Hepatocyte (in vitro differentiated cells): ENCODE measurements at places on chromosomes 6 and 20.

- DNase-seq = no peak
Measured at GRCh38 chr6:134850721-134851305, 99.1 kb downstream of the ALDH8A1 start.

- peak; percentile 82 for DNase-seq
Measured at GRCh38 chr6:85482905-85483700, 33.2 kb downstream of the NT5E start.

DNA sequence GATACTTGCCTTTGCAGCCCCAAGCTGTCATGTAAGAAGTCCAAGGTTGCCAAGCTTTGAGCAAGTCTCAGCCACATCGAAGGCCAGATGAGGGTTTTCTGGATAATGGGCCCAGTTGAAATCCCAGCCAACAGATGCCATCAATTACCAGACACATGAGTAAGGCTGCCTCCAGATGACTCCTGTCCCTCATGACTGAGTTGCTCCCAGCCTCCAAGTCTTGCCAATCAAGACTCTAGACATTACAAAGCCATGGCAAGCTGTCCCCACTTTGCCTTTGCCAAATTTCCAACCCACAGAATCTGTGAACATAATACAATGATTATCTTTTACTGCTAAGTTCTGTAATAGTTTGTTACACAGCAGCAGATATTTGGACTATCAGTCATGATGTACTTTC lies 76.8 kb upstream of the ARMC2 start:
- no peak for DNase-seq

DNA sequence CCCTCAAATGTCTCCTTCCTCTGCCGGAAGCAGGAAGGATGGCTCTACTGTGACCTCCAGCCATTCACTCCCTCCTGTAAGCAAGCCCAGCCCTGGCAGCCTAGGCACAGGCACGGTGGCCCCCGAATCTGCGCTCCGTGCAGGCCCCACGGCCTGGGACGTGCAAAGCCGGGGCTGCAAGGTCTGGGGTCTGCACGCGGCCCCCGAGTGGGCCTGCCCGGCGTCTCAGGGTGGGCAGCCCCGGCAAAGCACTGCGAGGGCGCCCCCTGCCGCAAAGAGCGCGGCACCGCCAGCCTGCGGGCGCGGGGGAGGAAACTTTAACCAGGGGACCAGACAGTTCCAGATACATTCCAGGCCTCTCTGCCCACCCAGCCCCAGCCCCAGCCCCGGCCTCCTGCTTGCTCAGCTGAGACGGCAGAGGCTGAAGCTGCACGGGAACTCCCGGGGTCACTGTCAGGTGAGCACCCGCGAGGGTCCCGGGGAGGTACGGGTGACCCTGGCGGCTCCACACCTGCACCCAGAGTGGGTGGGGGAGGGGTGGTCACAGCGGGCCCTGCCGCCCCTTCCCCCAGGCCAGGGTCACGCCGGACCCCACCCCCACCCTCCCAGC lies 98.8 kb downstream of the ASXL1 start:
- peak; percentile 90 for DNase-seq

- peak; percentile 62 for DNase-seq
Measured at GRCh38 chr20:32480371-32481241, 104.5 kb downstream of the NOL4L start.

DNA sequence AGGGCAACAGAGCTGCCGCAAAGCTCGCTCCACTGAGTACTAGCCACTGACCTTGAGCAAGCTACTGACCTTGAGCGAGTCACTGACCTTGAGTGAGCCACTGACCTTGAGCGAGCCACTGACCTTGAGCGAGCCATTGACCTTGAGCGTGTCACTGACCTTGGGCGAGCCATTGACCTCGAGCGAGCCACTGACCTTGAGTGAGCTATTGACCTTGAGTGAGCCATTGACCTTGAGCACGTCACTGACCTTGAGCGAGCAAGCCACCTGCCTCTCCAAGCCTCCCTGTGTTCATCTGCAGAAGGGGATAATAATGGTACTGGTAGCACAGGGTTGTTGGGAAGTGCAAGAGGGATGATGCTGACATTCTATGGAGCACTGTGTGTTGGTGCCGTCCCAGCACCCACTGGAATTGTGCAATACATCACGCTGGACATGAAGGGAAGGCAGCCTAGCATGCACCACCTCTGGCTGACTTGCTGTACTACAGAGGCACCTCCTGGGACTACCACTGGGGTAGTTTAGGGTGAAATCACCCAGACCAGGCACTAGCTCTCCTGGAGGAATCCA lies 60.2 kb downstream of the CTCFL start:
- peak; percentile 25 for DNase-seq

DNA sequence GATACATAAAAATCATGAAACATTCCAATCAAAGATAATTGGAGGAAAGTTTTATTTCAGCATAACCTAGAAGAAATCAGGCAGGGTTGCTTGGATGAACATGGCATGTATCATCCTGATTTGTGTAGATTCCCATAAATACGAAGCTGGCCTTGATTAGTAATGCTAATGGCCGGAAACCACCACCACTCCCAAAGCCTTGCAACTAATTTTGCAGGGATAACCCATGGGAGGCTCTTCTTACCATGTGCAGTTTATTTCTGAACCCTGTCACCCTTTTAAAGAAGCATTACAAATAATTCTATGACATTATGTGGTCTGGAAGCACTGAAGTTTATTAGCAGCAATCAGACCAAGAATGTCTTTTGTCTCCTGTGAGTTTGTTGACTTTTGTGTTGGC lies 80.8 kb downstream of the AIG1 start:
- DNase-seq = peak; percentile 16

DNA sequence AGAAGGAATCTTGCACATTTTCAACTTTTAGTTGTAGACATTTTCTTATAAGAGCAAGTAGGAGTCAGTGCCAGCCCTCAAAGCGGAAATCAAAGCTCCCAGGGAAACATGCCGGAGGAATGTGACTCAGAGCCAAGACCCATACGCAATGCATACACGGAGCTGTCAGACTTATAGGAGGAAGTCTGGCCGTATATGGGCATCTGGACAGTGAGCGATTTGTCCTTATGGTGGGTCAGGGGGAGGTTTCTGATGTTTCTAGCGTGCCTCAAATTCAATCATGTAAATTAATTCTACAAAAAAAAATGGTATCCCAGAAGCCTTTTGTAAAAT lies 3.6 kb upstream of the CCN2 start:
- peak; percentile 84 for DNase-seq

- DNase-seq = no peak
Measured at GRCh38 chr20:5716953-5717352, 33.2 kb upstream of the SHLD1 start.

DNA sequence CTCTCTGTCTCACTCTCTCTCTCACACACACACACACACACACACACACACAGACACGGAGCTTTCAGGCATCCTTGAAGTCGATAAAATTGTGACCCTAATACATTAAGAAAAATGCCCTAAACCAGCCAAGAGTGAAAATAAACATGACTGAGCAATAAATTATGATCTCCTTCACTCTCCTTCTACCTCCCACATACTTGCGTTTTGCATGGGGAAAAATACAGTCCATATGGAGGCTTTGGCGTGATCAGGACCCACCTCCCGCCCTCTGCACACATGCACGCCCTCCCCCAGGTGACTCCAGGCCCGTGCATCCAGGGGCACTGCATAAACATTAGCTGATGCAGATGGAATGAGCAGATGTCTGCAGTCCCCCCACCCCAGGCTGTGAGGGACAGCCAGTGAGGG lies 114.2 kb upstream of the JARID2 start:
- peak; percentile 8 for DNase-seq

DNA sequence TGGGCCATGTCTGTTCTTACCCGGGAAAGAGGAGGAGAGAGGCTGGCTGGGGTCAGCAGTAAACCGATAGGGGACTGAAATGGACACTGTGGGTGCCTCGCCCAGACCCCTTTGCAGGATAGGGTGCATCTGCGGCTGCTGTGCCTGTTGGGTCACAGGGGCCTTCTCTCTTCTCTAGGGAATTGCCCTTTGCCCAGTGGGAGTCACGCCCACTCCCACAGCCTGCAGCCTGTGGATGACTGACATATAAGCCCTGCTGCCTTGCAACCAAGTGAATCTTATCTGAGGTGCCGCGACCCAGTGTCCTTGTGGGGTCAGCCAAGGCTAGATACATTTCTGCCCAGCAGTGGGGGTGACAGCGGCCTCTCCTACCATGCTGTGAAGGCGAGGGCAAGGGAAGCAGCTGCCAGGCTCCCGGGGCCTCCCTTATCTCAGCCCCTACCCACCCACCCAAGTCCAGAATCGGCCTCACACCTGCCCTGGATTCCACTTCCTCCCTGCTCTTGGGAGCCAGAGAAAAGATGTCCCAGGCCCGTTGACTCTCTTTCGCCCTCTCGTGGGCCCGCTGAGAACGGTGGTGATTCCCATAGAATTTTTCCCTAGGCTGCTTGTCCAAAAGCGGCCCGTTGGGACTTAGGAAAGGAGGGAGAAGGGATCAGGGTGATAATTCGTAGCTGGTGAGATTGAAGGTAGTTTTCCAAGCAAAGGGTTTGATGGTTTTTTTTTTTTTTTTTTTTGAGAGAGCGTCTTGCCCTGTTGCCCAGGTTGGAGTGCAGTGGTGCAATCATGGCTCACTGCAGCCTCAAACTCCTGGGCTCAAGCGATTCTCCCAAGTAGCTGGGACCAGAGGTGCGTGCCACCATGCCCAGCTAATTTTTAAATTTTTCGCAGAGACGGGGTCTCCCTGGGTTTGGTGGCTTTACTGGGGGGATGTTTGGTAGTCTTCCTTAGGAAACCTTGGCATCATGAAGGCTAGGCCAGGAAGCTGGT lies 76.4 kb upstream of the RNF24 start:
- peak; percentile 74 for DNase-seq

- DNase-seq = no peak
Measured at GRCh38 chr6:106748547-106749207, 119.3 kb downstream of the QRSL1 start.

DNA sequence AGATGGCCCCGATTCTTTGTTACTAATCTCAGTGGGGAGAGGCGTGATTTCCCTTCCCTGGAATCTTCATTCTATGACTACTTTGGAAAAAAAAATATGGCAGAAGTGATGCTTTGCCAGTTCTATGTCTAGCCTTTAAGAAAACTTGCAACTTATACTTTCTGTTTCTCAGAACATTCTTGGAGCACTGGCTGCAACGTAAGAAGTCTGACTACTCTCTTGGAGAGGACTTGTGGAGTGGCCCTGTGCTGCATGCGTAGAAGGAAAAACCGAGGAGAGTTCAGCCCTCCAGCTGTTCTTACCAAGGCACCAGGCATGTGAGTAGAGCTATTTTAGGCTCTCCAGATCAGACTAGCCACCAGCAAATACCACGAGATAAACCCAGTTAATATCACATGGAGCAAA lies 77.6 kb upstream of the STXBP5 start:
- no peak for DNase-seq

- no peak for DNase-seq
Measured at GRCh38 chr6:56790414-56790813, 147.7 kb upstream of the DST start.

DNA sequence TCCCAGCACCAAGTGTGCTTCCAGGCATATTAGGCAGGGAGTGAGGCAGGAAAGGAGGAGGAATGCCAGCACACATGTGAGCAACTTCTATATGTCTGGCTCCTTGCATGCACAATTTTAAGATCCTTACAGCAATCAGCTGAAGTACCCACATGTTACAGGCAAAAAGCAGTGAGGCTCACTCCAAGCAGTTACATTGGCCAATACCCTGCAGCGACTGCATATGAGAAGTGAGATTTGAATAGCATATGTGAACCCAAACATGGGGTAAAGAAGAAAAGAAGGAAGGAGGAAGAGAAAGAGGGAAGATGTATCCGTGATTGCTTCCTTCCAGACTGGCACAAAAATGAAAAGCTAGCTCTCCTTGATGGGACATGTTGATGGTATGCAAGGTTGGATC lies 193.6 kb downstream of the PTPRT start:
- no peak for DNase-seq

DNA sequence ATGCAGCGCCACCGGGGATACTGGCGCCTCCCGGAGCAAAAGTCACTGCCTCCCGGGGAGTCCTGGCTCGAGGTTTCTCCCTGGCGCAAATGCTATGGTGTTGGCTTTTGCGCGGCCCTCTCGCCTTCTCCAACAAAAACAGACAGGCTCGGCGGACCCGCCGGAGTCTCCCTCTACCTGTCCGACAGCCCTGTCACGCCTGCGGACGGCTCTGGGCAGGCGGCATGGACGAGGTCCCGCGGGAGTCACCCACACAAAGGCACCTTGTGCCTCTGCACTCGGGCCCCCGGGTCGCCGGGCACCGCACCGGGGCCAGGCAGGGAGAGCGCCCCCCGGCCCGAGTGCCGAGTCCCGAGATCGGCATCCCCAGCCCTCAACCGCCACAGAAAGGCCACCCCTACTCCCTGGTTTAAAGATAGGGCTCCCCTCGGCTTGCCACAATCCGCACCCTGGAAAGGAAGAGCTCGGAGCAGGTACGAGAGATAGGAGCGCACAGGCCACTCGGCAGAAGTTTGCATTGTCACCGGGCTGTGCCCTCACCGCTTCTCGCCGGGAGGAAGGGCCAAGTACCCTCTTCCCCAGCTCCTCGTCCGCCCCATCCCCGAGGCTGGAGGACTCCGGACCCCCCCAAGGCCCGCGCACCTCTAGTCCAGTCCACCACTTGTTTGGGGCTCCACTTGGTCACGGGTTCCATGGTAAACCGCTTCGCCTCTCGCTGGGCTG lies 903 bp downstream of the CNKSR3 start:
- peak; percentile 56 for DNase-seq

GRCh38 chr6:158502263-158502950 lies 57.5 kb upstream of the TMEM181 start:
- no peak for DNase-seq

DNA sequence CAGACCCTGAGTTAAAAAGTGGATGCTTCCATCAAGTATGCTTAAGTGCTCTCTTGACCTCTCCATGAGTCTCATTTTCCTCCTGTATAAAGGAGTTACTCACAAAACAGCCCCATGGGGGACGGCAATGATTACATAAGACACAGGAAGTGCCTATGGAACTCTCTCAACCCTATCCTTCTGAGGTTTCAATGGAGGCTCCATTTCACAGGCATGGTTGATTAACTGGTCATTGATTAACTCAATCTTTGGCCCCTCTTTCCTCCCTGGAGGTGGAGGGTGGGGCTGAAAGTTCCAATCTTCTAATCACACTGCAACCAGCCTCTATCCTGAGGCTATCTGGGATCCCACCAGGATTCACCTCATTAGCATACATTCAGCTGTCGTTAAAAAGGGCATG lies 29.3 kb downstream of the CST8 start:
- no peak for DNase-seq

DNA sequence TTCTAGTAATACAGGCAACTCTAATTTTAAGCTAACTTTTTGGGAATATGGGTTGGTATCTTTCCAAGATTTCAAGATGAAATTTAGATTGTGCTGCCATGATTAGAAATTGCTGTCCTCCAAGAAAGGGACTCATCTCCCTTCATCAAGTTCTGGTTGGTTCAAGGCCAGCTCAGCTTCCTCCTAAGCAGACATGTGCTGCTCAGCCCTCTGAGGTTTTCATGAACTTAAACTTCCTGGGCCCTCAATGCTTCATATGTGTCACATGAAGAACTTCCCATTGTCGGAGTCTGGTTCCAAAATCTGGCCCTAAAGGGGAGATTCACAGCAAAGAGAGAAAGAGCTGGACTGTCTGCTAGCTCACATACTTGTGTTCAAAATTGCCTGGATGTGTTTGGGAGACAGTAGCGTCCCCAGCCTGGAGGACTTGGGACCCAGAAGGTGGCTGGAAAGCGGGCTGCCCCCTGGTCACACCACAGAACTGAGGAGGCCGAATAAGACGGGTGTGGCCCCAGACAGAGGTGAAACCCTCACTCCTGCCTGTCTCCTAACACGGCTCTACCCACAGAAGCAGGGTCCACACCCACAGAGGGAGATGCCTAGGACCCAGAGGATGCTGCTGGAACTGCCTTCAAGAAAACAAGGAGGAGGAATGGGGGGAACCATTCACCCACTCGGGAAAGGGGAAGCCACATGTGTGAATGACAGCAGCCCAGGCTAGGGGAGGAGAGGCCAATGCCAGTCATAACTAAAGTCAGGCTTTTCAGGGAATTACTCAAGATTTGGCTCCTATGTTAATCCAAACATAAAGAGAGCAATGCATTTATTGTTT lies 54.3 kb upstream of the GPR31 start:
- DNase-seq = no peak
